ENCODE measurements at places on chromosomes 2 and 18.

DNA sequence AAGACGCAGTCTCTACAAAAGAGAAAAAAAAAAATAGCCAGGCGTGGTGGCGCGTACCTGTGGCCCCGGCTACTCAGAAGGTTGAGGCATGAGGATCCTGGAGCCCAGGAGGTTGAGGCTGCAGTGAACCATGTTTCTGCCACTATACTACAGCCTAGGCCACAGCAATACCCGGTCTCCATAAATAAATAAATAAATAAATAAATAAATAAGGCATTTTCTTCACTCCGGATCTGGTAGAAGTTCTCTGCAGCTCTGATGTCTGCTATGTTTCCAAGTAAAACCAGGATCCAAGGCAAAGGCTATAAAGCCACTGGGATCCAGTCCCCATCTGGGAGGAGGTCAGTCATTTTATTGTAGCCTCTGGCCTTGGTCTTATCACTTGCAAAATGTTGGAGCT is 15.5 kb downstream of the NFE2L2 start:
- no peak for DNase-seq

DNA sequence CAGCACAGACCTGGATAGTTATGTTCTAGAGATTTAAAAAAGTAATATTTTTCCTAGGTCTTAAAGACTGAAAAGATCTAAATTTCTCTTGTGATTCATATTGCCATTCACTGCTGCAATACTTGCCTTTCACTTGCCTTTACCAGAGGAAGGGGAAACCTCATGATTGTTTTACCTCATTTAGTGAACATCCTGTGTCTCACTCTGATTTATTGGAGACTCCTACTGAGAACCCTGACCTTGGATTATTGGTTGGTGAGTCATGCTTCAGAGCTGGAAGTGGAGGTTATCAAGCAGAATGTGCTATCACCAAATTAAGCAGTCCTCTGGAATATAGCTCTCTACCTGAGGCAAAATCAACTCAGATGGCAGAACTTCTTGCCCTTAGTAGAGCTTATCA is 500.5 kb downstream of the TSN start:
- DNase-seq: no peak

- no peak for DNase-seq
Observed at GRCh38 chr2:210862283-210863065, 306.1 kb downstream of the CPS1 start.

- DNase-seq: no peak
Observed at GRCh38 chr2:30732876-30733275, 74.4 kb downstream of the CAPN13 start.

- DNase-seq: no peak
Observed at GRCh38 chr2:165528691-165529090, 59.2 kb downstream of the CSRNP3 start.

GRCh38 chr2:233365861-233366520 is 11.7 kb downstream of the DGKD start:
- no peak for DNase-seq

Data from stimulated activated CD4-positive, alpha-beta T cell treated with anti-CD3 and anti-CD28 coated beads, Interleukin-2, amount 100 ng/mL, for 24 hours (primary cell).